ENCODE measurements at places on chromosomes 3 and 15. TPM values are rescaled to one million over a fixed set of nuclear protein-coding genes. Genes with fewer than 3 reads are reported as not detected.

- DNase-seq, result no peak
Observed at GRCh38 chr3:28891485-28891884, 389.4 kb upstream of the RBMS3 start.

DNA sequence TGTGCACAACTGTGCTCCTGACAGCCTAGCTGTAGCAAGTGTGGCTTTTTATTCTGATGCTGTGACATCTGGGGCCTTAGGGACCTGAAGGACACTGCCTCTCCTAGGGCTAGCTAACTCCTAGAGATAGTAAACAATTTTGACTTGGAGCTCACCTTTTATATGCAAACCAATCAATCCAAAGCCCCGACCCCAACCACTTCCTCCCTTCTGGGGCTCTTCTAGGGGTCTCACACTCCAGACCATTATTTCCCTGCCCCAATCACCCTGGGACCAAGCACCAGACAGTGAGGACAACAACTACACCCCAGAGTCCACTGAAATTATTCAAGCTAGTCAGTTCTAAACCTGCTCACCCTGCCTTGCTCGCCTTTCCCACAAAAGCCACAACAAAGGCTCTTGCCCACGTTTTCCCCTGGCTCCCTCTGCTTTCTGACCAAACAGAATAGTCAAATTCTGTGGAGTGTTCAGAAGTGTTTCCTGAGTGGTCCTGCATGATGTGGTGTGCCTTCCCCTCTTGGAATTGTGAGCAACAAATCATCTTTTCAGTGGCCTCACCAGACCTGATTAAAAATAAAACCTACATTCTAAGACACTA is 84.2 kb upstream of the WNT5A start:
- DNase-seq, result no peak

DNA sequence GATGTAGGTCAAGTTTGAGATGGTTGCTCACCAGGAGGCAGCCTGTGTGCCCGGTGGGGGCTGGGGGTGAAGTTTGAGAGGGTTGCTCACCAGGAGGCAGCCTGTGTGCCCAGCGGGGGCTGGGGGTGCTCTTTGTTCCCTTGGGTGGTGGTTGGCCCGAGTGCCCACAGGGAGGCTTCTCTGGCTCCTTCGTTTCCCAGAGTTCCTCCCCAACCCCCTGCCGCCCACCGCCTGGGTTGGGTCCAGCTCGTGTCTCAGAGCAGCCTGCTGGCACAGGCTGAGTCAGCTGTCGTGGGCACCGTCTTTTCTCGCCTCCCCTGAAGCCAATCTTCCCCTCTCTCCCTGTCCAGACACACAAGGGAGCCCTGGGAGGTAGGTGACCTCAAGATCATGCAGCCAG is 3.1 kb downstream of the APBA2 start:
- no peak for DNase-seq

DNA sequence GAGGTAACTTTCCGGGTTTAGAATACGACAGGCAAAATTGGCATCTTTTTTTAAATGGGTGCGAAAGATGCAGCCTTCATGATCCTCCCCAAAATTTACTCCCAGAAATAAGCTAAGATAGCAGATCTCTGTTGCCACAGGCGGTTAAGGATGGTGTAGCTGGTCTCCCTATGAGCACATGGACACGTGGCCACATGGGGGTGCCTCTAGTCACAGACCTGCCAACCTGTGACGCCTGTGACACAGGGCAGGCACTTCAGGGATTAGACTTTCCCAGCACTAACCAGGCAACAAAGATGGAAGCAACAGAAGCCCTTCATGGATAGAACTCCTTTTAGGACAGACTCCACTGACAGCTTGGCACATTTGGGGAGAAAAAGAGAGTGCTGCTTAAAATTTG is 320.3 kb downstream of the THSD4 start:
- no peak for DNase-seq

DNA sequence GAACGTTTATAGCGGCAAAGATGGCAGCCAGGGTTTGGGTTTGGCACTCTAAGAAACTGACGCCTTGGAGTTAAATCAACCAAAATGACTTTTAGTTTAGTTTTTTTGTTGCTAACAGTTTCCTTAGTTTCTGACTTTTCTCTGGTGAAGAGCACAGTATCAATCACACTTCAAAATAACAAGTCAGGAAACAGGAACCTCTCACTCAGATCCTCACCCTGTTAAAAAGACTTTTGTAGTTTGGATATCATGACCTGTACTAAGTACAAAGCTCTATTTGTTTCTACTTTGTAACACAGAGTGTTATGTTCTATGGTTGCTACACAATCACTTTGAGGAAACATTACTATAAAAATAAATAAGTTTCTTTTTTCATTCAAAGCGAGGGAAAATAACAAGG is 51.1 kb downstream of the ATP10A start:
- peak; percentile 61 for DNase-seq

DNA sequence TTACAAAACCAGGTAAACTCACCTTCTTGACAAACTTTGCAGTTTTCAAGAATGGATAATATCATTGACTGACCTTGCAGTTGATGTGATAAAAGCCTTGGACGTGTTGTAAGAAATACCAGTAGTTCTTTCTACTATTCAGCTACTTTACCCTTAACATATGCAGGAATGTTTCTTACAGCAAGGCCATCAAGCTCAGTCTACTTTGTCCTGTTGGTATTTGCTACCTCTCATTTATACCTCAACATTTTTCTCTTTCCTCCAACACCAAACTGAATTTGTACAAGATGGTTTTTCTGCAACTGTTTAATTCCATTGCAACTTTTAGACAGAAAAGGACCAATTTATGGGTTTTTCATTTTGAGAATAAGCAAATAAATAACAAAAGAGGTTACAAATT is 147.4 kb upstream of the BCHE start:
- no peak for DNase-seq

DNA sequence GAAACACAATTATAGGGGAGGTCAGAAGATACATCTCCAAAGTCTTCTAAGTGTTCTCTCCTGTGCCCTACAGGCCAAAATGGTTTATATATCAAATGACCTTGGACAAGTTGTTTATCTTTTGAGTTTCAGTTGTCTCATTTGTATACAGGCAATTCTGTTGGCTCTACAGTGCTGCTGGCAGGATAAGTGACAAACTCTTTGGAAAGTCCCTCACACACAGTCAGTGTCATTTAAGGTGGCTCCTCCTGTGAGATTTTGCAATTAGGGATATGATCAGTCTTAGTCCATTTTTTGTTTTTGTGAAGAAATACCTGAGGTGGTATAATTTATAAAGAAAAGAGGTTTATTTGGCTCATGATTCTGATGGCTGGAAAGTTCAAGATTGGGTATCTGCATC is 1035.8 kb upstream of the CFAP20DC start:
- no peak for DNase-seq

GRCh38 chr15:43516801-43517353 is 531 bp upstream of the MAP1A start:
- no peak for DNase-seq

DNA sequence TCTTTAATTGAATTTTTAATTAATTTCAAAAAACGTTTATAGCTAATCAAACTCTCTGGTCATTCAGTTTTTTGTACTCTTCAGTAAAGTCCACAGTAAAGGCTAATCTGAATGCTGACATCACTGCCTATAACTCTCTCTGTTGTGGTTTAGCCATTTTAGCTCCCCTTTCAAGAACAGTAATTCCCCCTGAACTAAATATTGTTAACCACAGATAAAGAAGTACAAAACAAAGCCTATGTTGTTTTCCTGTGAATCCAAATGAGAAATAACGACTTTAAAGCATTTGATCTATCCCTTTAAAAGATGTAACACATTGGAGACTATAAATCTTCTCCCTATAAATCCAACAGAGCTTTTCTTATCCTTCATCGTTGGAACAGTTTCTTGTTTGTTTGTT is 94.2 kb downstream of the ZBTB20 start:
- no peak for DNase-seq

DNA sequence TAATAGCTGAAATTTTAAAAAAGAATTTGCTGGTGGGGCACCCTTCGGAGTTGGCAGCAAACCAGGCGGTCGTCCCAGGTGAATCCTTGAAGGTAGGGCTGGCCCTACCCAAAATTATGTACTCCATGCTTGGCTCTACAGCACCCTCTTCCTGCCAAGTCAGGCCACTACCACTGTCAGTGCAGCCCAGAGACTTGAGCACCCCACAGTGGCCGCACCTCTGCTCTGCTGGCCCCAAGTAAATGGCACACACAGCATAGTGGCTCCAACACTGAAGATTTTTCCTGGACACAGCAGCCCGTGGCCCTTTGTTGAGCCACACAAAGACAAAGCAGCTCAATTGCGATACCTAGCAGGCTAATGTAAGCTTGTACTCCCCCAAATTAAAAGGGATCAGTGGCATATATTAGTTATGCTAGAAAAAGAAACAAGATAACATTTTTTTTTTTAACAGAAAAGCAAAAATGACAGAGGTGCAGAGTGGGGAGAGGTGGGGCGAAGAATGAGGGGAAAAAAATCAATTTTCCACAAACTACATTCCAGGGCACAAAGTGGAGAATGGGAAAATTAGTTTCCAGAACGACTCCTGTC is 250.5 kb downstream of the UACA start:
- DNase-seq, result peak; percentile 45

- DNase-seq, result no peak
Observed at GRCh38 chr3:177735431-177735830, 538.1 kb upstream of the TBL1XR1 start.

DNA sequence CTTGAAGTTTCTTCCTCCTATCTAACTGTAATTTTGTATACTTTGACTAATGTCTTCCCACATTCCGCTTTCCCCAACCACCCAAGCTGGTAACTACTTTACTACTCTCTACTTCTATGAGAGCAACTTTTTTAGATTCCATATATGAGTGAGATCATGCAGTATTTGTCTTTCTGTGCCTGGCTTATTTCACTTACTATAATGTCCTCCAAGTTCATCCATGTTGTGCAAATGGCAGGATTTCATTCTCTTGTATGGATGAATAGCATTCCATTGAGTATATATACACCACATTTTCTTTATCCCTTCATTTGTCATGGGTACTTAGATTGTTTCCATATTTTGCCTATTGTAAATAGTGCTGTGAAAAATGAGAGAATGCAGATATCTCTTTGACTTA is 78.5 kb upstream of the CCNL1 start:
- no peak for DNase-seq

DNA sequence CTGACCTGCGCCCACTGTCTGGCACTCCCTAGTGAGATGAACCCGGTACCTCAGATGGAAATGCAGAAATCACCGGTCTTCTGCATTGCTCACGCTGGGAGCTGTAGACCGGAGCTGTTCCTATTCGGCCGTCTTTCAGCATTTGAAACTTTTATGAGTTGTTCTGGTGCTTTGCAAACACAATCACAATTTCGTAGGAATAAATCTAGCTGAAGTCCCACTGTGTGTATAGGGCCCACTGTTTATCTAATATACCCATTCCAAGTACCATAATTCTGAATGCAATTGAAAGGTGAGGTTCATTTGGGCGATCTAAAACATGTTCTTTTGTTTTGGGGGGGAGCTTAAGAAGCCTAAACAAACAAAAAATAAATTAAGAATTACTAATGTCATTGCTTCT is 572.1 kb downstream of the FGF12 start:
- DNase-seq, result no peak

DNA sequence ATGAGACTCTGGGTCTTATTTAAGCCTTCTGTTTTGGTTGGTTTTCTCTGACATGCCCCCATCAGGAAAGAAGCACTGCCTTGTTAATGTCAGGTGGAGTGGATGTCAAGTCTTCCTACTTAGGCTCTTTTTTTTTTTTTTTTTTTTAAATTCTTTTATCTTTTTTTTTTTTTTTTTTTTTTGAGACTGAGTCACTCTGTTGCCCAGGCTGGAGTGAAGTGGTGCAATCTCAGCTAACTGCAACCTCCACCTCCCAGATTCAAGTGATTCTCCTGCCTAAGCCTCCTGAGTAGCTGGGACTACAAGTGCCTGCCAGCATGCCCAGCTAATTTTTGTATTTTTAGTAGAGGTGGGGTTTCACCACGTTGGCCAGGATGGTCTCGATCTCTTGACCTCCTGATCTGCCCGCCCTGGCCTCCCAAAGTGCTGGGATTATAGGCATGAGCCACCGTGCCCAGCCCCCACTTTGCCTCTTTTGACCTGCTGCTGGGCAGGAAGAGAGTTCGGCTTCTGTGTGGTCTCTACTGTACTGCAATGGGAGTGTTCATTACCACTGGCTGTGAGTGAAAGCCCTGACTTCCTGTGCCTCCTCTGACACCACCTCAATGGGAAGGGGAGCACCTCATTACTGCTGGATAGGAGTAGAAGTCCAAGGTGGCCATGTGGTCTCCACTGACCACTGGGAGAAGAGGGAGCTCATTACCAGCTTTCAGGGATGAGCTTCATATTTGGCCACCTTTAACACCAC is 10.9 kb downstream of the CTDSPL start:
- no peak for DNase-seq

GRCh38 chr15:89095073-89095472 is 6.8 kb downstream of the ABHD2 start:
- DNase-seq, result no peak

- peak; percentile 37 for DNase-seq
Observed at GRCh38 chr3:51670053-51670822, 814 bp upstream of the TEX264 start.

GRCh38 chr15:93467337-93467736 is 378.3 kb upstream of the RGMA start:
- no peak for DNase-seq

DNA sequence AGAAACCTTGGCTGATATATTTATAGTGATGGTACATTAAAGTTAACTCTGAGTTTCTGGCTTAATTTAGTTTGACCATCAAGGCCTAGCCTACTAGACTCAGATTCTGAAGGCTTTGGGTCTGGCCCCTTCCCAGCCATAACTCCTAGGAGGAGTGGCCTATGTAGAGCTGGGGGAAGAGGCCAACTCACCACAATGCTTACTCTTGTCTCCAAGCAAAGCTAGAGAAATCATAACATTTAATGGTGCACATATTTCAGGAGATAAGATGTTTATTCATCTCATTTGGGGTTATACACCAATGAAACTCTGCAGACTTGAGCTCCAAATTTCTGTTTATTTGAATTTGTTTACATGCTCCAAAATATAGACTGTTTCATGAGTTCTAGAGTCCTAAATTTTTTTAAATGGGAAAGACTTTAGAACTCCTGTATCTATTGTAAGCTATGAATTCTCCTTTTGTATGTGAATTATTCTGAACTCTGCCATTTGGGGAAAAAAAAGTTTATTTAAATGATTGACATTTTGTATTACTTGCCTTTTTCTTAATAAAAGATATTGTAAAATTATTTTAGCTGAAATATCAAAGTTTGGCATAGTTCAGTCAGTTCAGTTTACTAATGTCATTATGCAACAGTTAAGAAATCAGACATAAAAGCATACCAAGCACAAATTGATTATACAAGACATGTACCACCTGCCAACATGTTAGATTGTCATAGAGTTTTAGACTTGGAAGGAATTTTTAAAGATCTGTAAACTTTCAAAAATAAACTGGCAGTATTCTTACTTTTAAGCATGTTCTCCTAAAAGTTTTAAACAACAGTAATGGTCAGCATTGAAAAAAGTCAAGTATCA is 143.4 kb upstream of the NR2E3 start:
- DNase-seq, result no peak

GRCh38 chr3:133591271-133591742 is 17.8 kb downstream of the CDV3 start:
- DNase-seq, result no peak

LTK gene
- total RNA-seq, result 0.41 TPM

TOP2B gene
- total RNA-seq, result 169 TPM

FBXO40 gene
- not detected for total RNA-seq

All from naive thymus-derived CD4-positive, alpha-beta T cell (primary cell).